ENCODE measurements at places on chromosomes 6 and 20. TPM values are rescaled to one million over a fixed set of nuclear protein-coding genes. Genes with fewer than 3 reads are reported as not detected.
A peak's percentile ranks its signal among the peaks of the same experiment; 100 is the strongest.

Gene GSS
- polyA plus RNA-seq: 38.0 TPM

Gene MYCT1
- polyA plus RNA-seq: 37.5 TPM

Gene MCCD1
- not detected for polyA plus RNA-seq

Gene ATP9A
- polyA plus RNA-seq: 52.1 TPM

Gene OR2B6
- polyA plus RNA-seq: 0.40 TPM

Gene DPM1
- 62.8 TPM for polyA plus RNA-seq

Gene SCRT2
- not detected for polyA plus RNA-seq

Gene CUL9
- 40.3 TPM for polyA plus RNA-seq

Gene PHACTR3
- 4.0 TPM for polyA plus RNA-seq

Gene FAM162B
- 63.1 TPM for polyA plus RNA-seq

Gene KIAA1755
- polyA plus RNA-seq: 2.0 TPM

GRCh38 chr20:21146215-21146614 lies 20.3 kb downstream of the KIZ start:
- DNase-seq: no peak

GRCh38 chr6:17599877-17600526 lies at the start of gene FAM8A1:
Gene FAM8A1, plus strand, starts transcription at chr6:17600302. Its CDS starts 108 bp downstream, at chr6:17600410.
- peak; percentile 94 for DNase-seq

DNA sequence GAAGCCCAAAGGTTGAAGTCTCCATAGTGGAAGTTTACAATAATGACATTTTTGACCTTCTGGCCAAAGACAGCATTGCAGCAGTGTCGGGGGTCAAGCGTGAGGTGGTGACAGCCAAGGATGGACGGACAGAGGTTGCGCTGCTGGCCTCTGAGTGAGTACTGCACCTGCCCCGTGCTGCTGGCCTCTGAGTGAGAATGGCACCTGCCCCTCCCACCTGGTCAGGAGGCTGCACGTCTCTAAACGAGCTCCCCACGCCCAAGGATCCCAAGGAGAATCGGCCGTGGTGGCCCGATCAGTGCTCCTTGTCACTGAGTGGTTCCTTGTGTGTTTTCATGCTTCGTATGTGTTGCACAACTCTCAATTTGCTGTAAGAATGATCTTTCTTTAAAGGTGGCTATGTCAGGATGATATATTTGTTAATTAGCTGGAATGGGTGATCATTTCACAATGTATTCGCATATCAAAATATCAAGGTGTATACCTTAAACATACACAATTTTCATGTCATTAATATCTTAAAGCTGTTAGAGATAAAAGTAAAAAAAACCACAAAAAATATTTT lies 40.4 kb downstream of the FRMD1 start:
- DNase-seq: no peak

- DNase-seq: no peak
Observed at GRCh38 chr20:44566018-44566417, 16.4 kb upstream of the PKIG start.

- DNase-seq: no peak
Observed at GRCh38 chr20:54717983-54718382, 242.6 kb downstream of the DOK5 start.

- no peak for DNase-seq
Observed at GRCh38 chr6:21348504-21349195, 244.9 kb upstream of the SOX4 start.

DNA sequence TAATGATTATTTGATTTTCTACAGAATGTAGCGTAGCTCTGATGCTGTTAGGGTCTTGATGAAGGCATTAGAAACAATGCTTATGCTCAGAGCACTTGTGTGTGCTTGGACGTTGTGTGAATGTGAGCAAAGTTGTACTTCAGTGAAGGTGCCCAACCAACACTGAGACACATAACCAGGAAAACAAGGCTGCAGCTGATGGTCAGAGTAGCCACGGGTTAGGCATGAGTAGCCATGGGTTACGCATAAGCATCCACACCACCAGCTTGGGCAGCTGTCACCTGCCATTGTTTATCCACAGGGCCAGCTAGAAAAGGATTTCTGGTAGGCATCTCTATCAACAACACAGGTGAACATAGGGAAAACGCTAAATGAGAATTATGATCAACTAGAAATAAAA lies 326.6 kb downstream of the NRN1 start:
- no peak for DNase-seq

DNA sequence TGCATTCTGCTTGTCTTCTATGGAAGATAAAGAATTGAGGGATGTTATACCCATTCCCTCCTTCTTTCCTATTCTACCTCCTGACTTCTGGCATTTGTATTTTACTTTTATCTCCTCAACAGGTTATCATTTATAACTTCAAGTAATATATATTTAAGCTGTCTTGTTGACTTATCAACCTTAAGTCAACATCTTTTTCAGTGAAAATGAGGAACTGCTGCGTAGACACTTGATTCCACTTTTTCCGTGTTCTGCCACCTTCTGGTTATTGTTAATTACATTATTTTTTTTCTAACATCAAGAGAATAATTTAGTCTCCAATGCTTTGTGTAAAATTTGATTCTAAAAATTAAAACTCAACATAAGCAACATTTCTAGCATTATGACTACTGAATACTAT lies 107.5 kb downstream of the PRKN start:
- DNase-seq: no peak

DNA sequence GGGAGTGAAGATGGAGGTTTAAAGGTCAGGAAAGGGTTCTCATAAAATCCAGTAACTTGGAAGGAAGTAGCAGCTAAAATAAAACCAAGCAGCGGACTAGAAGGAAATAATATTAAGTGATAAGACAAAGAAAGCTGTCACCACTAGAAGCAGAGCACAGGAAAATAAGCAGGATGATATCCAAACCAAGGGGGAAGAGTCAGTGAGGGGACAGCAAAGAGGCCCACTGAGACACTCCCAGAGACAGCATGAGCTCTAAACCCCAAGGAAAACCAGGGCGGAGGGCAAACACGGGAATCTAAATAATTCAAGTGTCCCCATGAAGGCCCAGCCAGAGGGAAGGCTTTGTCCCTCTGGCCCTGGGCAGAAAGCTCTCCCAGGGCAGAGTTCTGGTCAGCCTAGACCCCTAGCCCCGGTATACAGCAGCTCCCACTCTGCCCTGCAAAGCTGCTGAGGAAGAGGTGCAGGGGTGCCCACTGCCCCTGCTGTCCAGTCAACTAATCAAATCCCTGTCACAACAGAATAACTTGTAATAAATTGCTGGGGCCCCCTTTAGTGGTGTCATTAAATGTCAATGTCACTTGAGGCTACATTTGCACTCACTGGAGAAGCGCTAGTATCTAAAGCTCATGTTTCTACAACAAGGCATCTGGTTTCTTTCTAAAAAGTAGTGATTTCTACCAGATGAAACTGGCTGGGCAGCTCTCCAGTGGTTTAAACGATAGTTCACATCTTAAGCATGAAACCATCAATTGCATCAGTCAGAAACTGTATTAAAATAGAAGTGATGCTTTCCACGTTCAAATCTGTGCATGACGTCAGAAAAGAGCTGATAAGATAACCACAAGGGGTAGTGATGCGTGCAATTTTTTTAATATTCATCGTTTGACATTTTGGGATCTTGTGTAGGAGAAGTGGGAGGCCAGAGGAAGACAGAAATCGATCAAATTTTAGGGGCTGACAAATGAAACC lies 13.6 kb downstream of the PDE10A start:
- DNase-seq: no peak

DNA sequence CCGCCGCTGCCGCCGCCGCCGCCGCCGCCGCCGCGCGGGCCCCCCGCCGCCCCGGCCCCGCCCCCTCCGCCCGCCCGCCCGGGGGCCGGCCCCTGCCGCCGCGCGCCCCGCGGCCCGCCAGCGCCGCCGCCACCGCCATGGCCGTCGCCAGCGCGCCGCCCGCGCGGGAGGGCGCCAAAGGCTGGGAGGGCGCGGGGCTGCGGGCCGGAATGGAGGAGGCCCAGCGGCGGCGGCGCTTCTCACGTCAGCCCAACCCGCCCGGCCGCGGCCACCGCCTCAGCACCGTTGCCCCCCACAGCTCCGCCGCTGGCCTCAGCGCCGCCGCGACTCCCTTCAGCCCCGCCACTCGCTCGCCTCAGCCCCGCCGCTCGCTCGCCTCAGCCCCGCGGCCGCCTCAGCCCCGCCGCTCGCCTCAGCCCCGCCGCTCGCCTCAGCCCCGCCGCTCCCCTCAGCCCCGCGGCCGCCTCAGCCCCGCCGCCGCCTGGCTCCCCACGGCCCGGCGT lies 258 bp downstream of the PHF10 start:
- no peak for DNase-seq

- no peak for DNase-seq
Observed at GRCh38 chr6:161833099-161833860, 559.4 kb upstream of the AGPAT4 start.

GRCh38 chr20:19868441-19868840 lies 110.4 kb downstream of the RIN2 start:
- DNase-seq: no peak

DNA sequence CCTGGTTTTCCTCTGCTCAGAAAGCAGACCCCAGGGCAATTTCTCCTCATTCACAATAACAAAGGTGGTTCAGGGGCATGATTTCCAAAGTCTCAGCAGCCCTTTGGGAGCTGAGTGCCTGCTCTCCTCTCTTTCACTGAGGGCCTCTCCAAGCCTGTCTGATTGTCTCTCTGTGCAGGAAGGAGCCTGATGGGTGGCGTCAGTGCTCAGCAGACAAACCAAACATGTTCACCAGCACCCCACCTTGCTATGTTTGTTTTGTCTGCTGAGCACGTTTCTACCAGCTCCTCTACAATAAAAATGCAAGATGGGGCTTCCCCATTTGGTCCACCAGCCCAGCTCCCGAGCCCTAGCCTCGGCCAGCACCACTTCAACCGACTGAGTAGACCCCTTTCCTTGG lies 25.4 kb upstream of the TCP11 start:
- DNase-seq: no peak

- DNase-seq: no peak
Observed at GRCh38 chr20:53611449-53611894, 17.8 kb upstream of the ZNF217 start.

DNA sequence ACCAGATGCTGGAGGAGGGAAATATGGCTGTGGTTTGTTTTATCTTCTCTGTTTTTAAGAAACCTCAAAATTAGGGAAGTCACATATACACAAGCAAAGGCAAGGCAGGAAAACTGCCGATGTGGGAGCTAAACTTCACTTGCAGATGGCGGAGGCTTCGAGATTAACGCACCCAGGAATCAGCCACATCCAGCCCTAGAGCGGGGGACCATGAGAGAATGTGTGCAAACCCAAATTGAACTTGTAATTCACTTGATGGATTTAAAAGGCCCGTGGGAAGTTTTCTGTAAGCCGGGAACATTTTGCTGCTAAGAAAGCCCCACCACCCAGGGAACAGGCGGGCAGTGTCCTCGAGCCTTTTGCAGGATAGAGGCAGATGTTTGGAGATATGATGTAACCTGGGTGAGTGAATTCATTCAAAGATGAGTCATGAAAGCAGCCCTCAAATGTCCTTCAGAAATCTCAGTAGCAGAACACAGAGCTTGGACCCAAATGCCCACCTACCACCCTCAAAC lies 39.9 kb downstream of the PREX1 start:
- DNase-seq: no peak

GRCh38 chr6:81818901-81819361 lies 66.5 kb upstream of the TENT5A start:
- no peak for DNase-seq

- no peak for DNase-seq
Observed at GRCh38 chr6:56786256-56786655, 143.6 kb upstream of the DST start.

- DNase-seq: no peak
Observed at GRCh38 chr6:129212081-129212480, 329.1 kb downstream of the LAMA2 start.

DNA sequence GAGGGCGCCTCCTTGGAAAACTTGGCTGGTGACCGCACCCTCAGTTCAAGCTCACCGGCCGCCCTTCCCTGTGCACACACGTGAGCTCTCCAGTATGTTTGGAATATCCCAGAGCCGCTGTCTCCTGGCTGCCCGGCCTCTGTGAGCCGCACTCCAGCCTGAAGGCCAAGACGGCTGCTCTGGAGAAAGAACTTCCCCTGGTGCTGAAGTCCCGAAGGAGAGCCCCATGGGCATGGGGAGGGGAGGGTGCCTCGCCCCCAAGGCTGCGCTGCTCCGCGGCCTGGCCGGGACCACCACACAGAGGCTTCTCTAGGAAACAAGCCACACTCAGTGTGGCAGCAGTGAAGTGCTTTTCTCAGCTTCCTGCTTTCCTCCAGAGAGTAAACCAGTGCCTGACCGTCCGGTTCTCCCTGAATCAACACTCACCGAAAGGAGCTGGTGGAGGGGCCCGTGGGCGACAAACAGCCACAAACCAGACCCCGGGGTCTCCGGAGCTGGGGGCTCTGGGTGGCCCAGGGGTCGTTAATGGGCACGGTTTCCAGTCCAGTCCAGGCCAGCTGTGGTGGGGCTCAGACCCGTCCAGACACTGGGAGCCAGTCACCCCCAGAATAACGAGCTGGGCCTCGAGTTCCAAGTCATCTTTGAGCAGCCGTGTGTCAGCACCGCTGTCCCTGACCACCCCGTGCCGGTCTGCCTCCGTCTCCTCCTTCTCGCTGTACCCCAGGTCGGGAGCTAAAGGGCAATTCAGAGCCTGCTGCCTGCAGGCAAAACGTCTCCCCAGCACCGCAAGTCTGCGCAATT lies 87.4 kb upstream of the BHLHE23 start:
- no peak for DNase-seq

GRCh38 chr20:61805365-61805764 lies 260.3 kb downstream of the TAF4 start:
- no peak for DNase-seq

GRCh38 chr6:139474145-139475108 lies 100.0 kb upstream of the CITED2 start:
- peak; percentile 71 for DNase-seq

DNA sequence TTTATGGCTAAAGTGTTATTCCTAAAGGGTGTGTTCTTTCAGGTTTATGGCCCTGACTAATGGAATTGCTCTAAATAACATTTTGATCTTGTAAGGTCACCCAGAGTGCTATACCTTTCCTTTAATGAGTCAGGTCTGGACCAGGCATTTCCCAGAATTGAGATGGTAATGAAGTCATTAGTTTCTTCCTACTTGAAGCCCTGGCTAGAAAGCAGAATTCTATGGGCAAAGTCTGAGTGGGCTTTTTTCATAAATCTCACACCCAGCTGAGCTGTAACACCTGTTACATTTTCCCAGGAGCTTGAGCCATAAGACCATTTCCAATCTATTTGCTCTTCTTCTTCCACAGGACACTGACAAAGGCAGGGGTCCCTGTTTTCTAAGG lies 122.0 kb upstream of the ID4 start:
- no peak for DNase-seq

- no peak for DNase-seq
Observed at GRCh38 chr6:133359256-133359655, 118.1 kb downstream of the EYA4 start.

DNA sequence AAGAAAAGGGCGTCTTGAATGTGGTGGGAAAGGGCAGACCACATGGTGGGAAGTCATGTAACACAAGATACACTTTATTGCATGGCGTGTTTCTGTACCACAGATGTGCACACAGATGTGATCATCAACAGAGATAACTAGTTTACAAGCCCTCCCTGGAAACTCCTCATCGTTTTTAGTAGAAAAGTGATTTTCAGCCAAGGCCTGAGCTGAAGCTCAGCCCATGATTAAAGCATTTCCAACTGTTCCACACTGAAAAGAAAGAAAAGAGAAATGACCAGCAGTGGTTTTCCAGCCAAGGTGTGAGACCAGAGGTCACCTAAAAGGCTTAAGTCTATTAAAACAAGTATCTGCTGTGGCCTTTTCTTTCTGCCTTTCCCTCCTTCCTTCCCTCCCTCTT lies 463.9 kb upstream of the JAG1 start:
- no peak for DNase-seq

GRCh38 chr6:101226677-101227135 lies 166.8 kb upstream of the GRIK2 start:
- DNase-seq: no peak
